ENCODE measurements at places on chromosomes 6 and 20.

GRCh38 chr6:52482903-52483670 lies 62.9 kb downstream of the EFHC1 start:
- DNase-seq: peak; percentile 0

DNA sequence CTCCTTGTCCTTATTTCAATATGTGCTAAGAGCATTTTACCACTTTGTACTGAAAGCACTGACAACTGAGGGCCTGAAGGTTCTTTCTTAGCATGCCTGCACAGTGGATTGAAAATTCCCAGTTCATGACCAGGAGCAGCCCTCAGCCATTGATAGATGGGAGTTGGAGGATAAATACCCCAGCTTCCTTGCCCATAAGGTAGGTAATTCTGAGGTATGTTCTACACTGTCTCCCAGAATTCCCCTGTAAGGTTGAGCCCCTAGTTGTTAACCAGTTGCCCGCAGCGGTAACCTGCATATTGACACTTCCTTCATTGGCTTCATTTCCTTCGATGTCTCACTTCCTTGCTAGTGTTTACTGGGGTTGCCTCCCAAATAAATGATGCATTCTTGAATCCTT lies 162.0 kb downstream of the CDC5L start:
- DNase-seq: no peak

DNA sequence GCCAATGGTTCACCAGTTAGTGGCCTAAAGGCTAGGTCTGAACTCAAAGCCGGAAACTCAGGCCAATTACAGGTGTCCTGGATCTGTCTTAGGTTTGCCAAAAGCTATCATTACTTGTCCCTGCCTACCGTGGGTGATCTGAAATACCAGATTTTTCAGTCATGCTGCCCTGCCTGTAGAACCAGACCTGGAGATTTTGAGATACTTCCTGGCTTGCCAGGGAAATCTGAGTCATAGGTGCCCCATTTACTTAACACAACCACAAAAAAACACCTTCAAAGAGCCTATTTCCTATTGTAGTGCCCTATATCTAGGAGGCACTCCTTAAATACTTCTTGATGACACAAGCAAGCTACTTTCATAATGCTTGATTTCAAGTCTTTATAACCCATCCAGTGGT lies 13.9 kb upstream of the RANBP9 start:
- peak; percentile 35 for DNase-seq

DNA sequence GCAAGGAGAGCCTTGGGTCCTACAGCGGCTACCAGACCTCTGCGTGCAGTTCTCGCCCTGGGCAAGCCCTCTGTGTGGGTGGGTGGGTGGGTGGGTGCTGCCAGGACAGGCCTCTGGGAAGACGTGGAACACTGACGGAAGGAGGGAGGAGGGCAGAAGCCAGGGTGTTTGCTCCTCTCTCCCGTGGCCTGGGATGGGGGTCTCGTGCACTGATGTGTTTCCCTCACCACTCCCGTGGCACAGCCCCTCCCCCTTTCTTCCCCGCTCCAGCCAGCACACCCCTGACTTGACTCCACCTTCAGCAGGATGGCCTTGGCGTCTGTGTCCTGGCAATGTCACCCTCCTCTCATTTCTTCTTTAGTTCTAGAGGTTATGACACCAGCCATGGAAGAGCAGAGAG lies 130.0 kb downstream of the CDH26 start:
- DNase-seq: no peak

DNA sequence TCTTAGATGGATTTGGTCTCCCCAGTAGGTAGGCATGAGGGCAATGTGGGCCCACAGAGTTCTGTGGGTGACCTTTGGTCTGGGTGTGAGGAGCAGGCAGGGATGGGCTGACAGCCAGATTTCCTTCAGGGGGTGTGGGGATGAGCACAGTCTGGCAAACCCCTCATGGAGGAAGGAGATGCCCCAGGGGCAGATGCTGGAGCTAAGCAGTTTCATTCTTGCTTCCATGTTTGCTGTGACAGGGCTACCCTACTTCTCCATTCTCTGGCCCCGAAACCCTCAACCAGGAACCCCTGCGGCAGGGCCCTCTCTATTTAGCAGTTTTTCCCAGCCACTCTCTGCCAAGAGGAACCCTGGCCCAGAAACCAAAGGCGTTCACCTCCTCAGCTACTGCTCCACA lies 40.4 kb downstream of the GCLC start:
- DNase-seq: no peak

GRCh38 chr6:41271901-41272395 lies 14.5 kb downstream of the TREM1 start:
- DNase-seq: no peak
